ENCODE measurements at places on chromosomes 6 and 20.

DNA sequence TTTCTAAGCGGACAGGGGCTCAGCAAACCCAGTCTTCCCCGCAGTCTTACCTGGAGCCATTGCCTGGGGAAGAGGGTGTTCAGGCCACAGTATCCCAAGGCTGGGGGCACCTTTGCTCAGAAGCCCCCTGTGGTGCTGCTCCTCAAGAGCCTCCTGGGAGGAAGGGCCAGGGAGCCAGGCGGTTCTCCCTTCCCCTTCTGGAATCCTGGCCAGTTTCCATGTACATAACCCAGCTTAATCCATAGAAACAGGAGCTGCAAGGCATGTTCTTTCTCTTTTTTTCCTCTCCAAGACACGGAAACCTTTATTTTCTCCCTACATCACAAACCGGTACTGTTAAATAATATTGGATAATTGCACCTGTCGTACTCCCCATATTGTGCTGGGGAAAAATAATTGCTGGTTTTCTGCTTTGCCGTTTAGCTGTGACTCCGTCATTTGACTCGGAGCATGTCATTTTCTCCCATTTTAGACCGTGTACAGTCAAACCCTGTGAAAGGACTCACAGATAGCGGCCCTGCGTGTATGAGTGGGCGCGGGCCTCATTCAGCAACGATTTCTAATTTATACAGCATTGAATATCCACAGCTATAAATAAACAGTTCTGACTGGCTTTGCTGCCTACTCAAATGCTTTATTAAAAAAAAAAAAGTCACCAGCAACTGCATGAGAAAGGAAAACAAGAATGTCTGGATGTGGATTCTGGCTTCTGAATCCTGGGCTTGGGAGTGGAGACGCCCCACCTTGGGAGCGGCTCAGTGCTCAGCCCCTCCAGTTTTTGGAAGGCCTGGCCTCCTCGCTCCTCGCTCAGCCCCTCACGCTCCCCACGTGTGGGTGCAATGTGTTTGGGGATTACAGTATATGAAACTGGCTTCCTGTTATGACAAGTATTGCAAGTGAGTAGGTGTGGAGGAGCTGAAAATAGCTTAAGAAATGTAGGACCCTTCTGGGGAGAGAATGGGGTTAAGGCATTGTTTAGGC, 67.3 kb downstream of the ADTRP start:
- DNase-seq = no peak

DNA sequence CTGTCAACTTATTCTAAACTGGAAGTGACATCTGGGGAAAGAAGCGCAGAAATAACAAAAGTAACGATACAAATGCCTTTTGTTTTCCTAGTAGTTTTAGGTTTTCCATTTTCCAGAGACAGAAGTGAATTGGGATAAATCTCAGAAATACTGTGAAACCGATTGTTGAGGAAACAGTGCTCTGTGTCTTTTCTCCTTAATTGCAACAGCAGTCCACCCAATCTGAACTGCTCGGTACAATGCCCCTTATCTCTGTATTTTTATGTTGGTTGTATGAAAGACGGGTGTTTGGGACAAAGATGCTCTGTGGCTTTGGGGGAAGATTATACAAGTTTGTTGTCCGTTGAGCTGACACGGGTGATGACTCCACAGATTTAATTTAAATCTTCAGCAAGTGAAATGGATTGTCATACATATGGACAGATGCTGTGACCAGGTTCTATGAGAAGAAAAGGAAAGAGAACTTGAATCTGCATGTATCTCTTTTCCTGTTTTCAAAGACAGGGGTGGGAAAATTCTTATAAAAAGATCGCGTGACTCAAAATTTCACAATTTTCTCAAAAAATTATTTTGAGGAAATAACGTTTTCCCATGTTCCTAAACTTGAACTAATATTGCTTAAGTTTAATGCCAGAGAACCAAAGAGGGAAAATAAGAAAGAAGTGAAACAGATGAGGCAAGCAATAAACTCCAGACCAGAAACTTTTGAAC, 41.2 kb downstream of the SASH1 start:
- DNase-seq = no peak

DNA sequence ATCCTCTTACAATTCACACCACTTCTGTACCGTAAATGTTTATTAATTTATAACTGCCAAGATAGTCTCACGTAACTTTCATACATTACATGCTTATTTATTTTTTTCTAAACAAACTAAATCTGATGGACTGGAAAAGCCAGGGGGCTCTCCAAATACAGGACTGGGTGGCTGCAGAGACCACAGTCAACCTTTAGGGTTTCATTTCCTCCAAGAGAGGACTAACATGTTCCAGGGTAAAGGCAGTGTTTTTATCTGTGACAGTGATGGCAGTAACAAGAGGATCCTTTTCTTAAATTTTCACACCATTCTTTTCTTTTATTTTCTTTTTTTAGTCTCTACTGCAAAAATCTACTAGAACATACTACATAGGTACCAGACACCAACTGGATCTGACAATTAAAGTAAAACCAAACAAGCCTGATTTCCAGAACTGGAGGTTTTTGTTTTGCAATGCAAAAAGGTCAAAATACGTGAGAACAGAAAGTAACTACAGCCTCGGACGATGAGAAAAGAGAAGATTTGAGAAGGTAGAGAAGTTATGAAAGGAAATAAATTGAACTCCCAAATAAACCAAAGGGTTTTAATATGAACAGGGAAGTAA, 1.2 kb downstream of the LMBRD1 start:
- DNase-seq = no peak

DNA sequence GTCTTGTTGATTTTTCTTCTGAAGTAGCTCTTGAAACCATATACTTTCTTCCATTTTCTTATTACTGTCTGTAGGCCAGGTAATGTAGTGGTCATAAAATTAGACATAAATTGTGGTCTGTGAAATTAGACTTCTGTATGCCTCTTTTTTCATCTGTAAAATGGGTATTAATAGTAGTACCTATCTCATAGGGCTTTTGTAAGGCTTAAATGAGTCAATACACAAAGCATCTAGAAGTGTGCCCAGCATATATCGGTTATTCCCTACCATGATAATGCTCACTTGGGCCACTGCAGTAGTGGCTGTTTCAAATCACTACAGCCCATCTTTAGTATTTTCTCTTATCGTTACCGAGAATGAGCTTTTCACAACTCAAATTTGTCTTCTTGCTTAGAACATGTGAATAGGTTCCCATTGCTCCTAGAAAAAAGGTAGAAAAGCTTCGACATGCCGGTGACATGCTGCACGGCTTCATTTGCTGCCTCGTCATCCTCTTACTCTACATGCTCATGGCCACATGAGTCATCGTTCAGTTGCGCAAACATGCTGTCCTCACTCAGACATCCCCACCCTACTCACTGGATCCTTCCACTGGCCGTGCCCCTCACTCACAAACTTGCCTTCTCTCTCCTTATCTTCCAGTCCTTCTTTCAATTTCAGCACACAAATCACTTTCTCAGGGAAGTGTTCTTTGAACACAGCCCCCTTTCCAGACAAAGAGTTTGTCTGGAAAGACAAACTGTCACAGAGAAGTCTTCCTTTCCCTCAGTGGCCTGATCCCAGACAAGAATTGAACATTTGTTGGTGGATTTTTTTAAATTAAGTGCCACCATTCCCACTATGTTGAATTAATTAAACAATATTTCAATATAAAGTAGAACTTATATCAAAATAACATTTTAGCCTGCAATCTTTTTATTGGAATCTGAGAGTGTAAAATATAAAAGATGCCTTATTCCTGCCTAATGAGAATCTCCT, 32.2 kb upstream of the ERVFRD-1 start:
- peak; percentile 68 for DNase-seq

DNA sequence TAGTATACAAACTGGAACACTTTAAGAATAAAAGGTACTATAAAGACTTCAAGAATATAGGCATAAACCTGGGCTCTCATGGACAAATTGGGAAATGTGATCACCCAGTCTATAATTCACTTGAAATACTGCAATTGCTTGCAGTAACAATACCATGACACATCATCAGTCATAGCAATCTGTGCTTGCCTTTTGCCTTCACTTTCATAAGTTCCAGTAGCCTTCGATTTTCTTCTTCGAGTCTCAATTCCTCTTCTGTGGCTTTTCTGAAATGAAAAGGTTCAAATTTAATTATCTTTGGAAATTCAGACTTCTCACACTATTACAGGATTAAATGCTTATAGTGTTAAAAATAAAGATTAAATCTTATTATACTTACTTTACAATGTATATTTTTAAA, 96.3 kb upstream of the ZBTB24 start:
- DNase-seq = no peak

- DNase-seq = no peak
Observed at GRCh38 chr20:25054995-25055629, 2.8 kb downstream of the ACSS1 start.

DNA sequence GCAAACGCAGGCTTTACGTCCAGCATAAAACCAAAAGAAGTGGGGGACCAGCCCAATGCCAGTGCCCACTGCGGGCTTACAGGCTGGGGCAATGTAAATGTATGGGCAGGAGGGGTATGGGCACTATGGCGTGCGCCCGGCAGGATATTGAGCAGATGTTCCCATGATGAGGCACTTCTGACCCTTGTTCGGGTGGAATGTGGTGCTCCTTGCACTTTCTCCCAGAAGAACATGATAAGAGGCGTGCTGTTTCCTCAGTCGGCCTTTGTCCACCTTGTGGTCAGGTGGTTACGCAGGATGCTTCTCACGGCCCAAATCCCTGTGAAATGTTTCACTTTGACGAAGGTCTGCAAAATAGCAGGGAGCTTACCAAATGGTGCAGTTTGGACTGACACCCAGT, 4.8 kb upstream of the GPR31 start:
- DNase-seq = no peak

GRCh38 chr20:37535443-37536132, 7.9 kb upstream of the BLCAP start:
- DNase-seq = no peak

DNA sequence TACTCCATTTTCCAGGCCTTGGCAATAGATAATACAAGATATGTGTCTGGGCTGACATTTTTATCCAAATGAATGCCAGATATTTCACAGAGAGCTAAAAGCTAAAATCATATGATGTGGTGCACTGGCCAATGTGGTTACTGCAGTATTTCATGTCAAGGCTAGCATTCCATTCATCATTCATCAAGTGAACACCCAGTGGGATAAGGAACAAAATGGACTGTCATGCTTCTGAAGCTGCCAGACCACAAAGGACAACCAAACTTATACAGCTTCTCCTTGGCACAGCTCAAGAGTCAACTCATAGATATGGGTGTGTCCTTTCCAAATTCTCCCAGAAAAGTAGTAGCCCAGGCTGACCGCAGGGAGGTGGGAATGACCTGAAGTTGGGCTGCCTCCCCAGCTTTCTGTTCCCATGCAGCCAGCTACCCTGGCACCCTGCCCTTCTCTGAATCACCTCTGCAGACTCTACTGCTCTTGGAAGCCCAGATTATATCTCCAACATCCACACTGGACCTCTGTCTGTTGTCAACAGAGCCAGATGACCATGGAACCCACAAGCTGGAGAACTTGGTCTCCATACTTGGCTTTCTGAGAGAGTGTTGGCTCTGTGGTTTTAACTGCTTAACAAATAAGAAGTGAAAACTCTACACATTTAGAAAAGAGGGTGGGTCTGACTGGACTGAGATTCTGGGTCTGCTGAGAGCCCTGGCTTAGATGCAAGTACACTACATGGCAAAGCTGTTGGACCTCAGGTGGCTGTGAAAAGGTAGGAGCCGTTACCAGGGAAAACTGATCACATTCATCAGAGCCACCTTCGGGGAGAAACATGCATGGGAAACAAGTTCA, 122.8 kb downstream of the ALDH8A1 start:
- DNase-seq = peak; percentile 100

GRCh38 chr20:62958388-62959100, 6.0 kb downstream of the SLC17A9 start:
- no peak for DNase-seq

DNA sequence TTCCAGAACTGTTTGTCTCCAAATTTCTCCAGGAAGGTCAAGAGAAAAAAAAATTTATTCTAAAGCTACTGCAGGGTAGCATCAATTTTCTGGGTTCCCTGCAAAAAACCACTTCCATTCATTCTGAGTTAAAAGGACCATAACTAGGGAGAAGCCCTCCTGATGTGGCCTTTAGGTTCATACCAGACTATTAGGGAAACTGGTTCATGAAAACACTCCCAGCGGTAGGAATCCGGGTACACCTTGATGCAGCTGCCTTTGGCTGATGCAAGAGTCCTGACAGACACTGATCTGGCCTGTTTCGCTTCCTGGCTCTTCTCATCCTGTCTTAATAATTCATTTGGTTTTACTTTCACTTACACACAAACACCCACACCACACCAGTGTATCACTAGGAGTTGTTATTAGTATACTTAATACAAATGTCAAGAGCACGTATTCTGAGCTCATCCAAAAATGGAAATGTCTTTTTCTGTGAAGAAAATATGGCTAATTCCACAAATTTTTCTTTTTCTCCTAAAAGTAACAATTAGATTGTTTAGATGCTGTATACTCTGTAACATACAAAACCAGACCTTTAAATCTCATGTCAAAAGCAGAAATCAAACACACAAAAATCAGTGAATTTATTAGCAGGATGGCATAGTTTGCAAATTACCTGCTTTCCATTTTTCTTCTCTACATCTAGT, 38.4 kb upstream of the ARHGAP18 start:
- DNase-seq = peak; percentile 20

DNA sequence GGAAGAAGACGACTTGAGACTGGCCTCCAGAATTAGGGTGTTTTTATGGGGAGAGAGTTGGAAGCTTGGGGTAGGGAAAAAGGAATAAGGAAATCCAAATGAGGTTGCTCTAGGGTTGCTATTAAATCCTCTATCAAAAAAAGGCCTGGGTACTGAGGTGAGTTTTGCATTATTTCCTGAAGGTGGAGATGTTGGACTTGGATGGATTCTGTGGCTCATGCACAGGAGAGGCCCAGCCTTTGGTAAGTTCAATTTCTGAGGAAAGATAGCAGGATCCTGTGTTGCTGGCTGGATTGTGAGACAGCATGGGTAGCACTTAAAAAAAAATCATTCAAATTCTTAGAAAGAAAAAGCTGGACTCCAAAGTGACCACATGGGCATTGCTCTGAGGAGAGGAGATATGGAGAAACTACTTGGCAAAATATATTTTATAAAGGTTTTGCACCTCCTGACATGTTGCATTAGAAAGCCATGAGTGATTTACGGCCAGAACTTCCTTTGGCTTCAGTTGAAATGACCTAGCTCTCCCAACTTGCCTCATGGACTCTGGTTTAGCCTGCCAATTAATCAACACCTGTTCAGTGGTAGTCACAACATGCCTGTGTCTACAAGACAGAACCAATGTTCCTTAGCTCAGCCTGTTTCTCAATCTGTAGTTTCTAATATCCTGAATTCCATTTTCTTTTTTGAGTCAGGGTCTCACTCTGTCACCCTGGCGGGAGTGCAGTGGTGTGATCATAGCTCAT, 152.1 kb upstream of the RALGAPA2 start:
- DNase-seq = no peak

- DNase-seq = no peak
Observed at GRCh38 chr20:1440024-1440423, 26.6 kb downstream of the NSFL1C start.

GRCh38 chr6:133841176-133841575, 47.7 kb upstream of the TCF21 start:
- DNase-seq = no peak

- no peak for DNase-seq
Observed at GRCh38 chr6:166936079-166936787, 20.1 kb downstream of the RNASET2 start.

GRCh38 chr6:473768-474452, 82.4 kb downstream of the IRF4 start:
- DNase-seq = no peak
